ENCODE measurements at places on chromosomes 7 and 10.

DNA sequence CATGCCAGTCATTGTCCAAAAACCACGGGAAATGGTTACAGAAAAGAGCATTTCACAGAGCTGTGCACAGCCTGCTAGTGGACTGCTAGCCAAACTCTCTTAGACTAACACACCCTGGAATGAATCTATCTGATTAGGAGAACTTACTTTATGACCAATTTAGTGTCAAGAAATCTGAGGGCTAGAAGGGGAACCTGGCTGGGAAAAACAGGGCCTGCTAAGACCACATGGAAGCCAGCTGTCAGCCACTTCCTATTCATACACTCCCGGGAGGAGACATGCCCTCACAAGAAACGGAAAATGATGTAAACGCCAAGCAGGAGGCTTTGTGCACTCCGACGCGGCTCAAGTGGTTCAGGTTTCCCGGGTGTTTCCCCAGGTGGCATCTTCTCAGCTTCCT, 54.8 kb downstream of the MPP7 start:
- no peak for DNase-seq

DNA sequence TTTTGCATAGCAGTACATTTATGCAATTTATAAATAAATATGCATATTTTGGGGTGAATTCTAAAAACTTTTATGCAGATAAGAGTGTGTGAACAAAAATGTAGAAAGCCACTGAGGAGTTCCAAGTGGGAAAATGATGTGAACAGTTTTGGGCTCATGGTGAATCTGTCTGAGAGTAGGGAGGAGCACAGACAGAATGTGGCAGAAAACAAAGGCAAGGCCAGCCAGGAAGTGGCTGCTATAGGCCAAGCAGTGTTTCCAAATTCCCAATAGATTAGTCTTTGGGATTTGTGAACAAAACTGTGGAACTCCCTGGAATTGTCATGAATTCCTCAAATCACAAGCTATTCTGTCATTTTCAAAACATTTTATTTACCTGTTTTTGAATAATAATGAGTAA, 73.6 kb upstream of the AMPH start:
- DNase-seq, result no peak

GRCh38 chr10:117075064-117075463, 63.0 kb downstream of the VAX1 start:
- DNase-seq, result no peak

GRCh38 chr10:104406715-104407650, 53.4 kb downstream of the CFAP58 start:
- no peak for DNase-seq

GRCh38 chr7:157731126-157731525, 394.3 kb downstream of the DNAJB6 start:
- DNase-seq, result no peak

- DNase-seq, result peak; percentile 66
Measured at GRCh38 chr10:130301021-130301892, 165.1 kb downstream of the GLRX3 start.

- DNase-seq, result peak; percentile 95
Measured at GRCh38 chr7:117124591-117125220, 171.4 kb downstream of the ST7 start.

GRCh38 chr7:143413123-143413522, 4.5 kb upstream of the EPHA1 start:
- no peak for DNase-seq

DNA sequence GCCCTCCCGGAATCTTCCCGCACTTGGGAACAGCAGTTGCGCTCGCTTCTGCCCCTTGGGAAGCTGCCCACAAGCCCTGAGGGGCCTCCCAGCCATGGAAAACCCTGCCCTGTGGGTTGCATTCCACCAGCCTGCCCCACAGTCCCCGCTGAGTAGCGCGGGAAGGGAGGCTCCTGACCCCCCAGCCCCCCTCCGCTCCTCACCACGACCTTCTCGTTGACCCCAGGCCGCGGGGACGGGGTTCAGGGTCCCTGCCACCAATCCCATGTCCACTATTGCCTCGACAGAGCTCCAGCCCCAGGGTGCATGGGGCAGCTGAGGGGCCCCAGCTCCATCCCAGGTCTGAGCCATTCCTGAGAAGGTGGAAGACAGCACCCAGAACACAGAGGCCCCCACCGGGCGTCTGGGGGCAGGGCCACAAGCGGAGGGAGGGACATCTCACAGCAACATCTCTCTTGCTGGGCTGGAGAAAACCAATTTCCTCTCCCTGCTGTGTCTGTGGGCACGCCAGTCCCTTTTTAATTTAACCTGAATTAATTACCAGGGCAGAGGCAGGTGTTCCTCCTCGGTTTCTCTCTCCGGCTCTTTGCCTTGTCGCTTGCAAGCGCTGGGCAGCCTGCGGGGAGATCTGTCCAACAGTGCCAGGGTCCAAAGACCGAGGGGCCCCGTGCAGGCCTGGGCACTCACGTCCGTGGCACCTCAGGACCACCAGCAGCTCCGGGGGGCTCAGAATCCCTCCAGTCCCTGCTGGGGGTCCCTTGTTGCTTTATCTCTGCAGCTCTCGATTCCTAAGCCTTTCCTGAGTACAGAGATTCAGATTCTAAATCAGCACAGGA, 57.9 kb downstream of the FOXL3 start:
- no peak for DNase-seq

GRCh38 chr7:146926841-146927240, 810.2 kb downstream of the CNTNAP2 start:
- no peak for DNase-seq

- no peak for DNase-seq
Measured at GRCh38 chr10:46266306-46266985, 20.4 kb upstream of the ANTXRL start.

- DNase-seq, result no peak
Measured at GRCh38 chr7:50721661-50722259, 60.9 kb downstream of the GRB10 start.

- DNase-seq, result no peak
Measured at GRCh38 chr10:82796510-82796909, 921.5 kb downstream of the NRG3 start.

GRCh38 chr7:27141137-27141922, 2.2 kb downstream of the HOXA5 start:
- no peak for DNase-seq

- no peak for DNase-seq
Measured at GRCh38 chr10:97771913-97772823, at the start of gene SFRP5. SFRP5 (minus strand) TSS chr10:97771999; CDS start chr10:97771833, 166 bp downstream.

GRCh38 chr10:43115881-43116595, 22.2 kb upstream of the CSGALNACT2 start:
- no peak for DNase-seq

DNA sequence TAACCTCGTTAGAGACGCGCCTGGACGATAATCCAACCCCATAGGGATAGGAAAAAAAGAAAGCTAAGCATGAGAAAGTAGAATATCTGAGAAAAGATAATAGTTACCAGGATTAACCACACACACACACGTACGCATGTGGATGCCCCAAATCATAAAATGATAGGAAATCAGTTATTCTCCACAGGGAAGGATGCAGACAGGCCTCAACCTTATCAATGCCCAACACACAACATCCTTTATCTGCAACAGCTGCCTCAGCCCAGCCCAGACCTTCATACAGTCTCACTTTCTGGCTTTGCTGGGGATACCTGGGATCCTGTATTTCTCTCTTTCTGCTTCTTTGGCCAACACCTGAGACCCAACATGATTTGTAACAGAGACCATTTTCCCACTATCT, 123.0 kb downstream of the NOC3L start:
- no peak for DNase-seq

DNA sequence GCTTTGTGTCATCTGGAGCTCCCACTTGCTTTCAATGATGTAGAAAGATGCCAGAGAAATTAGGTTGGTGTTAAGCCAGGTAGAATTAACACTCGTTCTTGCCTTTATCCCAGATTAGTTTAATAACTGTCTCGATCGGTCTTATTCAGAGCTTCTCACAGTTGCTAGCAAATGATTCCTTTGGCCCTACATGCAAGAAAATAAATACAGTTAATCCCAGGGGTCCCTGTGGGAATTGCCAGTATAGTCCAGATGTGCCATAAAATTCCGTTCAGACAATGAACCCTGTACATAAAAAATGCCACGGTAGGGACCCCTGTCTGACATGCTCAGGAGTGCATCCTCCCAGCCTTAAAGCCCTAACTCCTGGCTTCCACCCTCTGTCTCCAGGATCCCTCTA, 207.5 kb downstream of the ARHGAP12 start:
- no peak for DNase-seq

DNA sequence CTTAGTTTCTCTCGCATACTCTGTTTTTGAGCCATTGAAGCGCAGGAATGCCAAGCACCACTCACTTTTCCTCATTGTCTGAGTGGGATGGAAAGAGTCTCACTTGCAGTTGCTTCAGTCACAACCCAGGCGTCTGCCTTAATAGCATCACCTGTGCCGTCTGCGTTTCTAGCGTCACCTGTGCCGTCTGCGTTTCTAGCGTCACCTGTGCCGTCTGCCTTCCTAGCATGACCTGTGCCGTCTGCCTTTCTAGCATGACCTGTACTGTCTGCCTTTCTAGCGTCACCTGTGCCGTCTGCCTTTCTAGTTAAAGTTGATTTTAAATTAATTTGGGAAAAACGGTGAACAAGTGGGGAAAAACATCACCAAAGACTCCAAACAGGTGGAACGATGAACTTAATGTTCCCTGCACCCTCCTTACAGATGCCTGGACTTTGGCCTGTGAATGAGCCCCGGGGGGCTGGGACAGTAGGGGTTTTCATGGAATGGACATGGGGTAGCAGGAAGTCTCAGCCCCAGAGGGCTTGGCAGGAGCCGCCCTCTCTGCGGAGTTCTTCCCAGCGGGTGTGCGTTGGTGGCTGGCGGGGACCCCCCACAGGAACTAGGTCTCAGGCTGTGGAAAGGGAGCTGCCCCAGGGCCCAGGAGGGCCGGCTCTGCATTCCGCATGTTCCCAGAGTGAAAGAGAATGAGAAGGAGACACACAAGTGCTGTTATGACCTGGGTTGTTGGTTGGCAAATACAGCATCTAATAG, 3.5 kb downstream of the ZNF511 start:
- DNase-seq, result no peak

DNA sequence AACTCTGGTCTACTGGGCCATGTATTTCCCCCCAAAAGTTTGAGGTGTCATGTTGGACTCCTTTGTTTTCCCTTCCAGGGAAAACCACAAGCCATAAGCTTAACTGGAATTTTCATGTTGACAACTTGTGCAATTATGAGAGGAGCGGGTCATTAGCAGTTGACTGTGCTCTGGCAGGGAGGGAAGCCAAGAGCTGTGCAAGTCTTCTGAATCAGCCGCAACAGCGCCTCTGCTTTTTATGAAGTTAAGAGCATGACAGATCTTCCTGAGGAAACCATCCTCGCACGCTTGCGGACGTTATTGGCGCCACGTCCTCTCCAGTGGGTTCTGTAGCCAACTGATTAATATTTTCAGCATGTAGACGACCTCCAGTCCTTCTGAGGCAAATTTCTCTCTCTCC, 148.7 kb upstream of the MKI67 start:
- no peak for DNase-seq

DNA sequence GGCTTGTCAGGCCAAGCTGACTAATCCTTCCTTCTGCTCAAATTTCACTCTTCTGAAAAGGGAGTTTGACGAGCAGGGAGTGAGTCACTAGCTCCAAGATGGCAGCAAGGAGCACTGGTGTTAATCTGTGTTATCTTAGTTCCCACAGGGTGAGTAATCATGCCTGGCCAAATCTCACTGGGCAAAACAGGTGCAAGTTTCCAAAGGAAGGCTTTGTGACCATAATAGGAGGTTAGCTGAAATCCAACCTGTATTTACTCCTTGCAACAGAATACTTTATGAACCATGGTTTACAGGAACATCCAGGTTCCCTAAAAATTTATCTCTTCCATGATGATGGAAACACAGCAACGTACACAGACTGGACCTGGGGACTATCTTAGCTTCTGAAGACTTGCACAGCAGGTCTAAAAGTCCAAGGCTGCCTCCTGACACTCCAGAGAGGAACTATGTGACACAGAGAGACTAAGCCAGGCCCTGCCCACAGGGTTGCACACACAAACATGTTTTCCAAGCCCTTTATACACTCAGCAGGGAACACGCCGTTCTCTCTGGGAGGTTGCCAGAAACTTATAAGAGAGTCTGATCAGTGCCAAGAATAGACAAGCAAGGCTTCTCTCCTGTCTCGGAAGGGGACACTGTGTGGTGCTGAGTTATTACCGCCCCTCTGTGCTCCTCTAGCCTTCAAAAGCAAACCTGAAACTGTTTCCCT, 46.3 kb downstream of the PDK4 start:
- DNase-seq, result peak; percentile 96

GRCh38 chr10:101237982-101238731, 8.9 kb upstream of the LBX1 start:
- DNase-seq, result no peak

GRCh38 chr10:124252097-124252715, 158.8 kb upstream of the CHST15 start:
- DNase-seq, result no peak

GRCh38 chr10:30834153-30834552, 197.5 kb downstream of the ZNF438 start:
- DNase-seq, result no peak

GRCh38 chr7:156255635-156256034, 384.9 kb upstream of the RNF32 start:
- no peak for DNase-seq

DNA sequence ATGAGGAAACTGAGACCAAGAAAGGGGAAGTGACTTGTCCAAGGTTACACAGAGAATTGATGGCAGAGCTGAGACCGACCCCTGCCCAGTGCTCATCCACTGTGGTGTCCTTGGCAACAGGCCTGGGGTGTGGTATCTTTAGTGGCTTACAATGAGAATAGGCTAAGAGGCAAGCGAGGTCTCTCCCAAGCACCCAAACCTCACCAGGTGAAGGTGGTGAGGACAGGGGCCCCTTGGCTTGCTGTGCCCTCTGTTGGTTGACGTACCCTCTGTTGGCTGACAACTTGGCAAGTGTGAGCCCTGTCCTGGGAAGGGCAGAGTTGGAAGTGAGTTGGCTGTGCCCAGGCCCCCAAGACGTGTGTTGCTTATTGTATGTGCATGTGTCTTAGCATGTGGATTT, 166.9 kb downstream of the GRK5 start:
- DNase-seq, result no peak

DNA sequence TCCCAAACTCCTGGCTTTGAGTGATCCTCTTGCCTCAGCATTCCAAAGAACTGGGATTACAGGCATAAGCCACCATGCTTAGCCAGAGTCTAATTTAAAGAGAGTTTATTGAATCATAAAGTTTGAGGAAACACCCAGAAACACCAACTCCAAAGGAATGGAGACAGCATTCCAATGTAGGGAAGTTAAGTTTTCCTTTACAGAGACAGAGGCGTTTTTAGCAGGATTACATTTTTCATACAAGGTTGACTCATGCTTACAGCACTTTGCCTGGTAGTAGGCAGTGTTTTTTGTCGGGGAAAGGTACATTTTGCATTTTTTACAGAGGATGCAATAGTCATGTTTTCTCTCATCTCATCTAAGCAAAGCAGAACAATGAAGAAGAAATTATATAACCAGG, 18.9 kb upstream of the OPN4 start:
- no peak for DNase-seq

GRCh38 chr10:94219829-94220228, 142.9 kb downstream of the NOC3L start:
- no peak for DNase-seq

GRCh38 chr10:74292871-74293427, 141.9 kb downstream of the ADK start:
- no peak for DNase-seq

Measured in adrenal gland (tissue), 19 donors.